ENCODE measurements at places on chromosomes 13 and 19.

- no peak for DNase-seq
Measured at GRCh38 chr13:51814071-51814470, 10.1 kb upstream of the DHRS12 start.

DNA sequence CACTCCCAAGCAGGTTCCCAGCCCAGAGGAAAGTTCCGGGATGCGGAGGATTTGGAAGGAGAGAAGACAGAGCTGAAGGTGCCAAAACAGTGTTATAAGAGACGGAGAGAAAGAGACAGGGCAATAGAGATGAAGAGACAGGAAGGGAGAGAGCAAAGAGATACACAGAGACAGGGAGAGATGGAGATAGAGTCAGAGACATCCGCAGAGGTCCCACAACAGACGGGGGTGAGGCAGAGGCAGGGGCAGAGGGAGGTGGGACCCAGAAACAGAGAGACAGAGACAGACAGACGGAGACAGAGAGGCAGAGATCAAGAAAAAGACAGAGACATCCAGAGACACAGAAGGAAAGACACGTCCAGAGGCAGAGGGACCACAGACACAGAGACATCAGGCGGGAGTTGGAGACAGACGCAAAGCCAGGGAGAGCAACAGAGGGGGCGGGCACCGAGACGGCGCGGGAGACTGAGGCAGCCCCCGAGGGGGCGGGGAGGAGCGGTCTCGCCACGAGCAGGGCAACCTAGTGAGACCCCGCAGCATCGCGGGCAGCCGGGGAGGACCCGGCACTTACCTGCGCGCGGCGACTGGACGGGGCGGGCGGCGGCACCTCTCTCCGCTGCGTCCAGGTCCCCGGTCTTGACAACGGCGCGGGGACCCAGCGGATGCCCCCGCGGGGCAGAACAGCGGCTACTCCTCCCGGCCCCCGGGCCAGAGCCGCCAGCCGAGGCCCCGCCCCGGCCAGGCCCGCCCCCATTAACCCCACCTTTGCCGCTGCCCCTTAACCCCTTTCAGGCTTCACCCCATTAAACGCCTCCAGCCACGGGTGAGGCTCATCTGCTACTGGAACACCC is at the start of gene GPR4:
Gene GPR4 (minus strand): TSS at position 689 of the 851 bp plus-strand sequence. CDS start 10,346 bp downstream, outside the sequence.
- no peak for DNase-seq

DNA sequence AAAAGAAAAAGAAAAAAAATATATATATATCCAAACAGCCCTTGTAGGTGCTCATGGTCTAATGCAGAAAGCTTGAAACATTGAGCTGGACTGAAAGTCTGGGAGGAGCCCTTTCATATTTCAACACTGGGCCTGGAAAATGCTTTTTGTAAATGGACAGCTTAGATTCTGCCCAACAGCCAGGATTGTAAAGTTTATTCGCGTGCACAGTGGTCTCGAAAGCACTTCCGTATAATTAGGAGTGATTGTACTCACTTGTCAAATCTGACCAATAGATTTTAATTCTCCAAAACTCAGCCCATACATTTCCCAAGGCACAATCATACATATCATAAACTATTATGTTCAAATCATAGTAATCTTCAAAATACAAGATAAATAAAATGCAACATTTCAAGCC is 260.1 kb downstream of the COL4A1 start:
- no peak for DNase-seq

DNA sequence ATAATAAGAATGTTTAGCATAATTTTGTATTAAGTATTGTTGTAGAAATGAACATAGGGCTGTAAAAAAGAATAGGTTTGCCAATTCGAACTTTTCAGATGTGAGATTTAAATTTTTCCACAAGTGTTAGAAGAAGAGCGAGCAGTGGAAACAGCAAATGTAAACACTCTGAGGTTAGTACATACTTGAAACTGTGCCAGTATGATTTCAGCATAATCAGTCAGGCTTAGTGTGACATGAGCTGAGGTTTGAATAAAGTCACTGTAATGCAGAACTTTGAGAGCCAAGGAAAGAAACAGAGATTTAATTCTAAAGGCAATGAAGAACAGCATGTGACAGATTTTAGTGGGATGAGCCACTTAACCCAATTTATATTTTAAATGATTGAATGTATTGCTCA is 2166.4 kb downstream of the PCDH9 start:
- DNase-seq: peak; percentile 31

- no peak for DNase-seq
Measured at GRCh38 chr19:18809149-18809868, 18.2 kb upstream of the COMP start.

Measured in NCI-H345 (cell line).